ENCODE measurements at places on chromosomes 5 and 9. TPM values are rescaled to one million over a fixed set of nuclear protein-coding genes. Genes with fewer than 3 reads are reported as not detected.

C9orf153 gene
- 7.6 TPM for total RNA-seq

STKLD1 gene
- 1.8 TPM for total RNA-seq

GRCh38 chr5:65830856-65831255, 95.5 kb upstream of the ERBIN start:
- no peak for DNase-seq

GRCh38 chr9:132806723-132807421, 71.2 kb downstream of the AK8 start:
- no peak for DNase-seq

DNA sequence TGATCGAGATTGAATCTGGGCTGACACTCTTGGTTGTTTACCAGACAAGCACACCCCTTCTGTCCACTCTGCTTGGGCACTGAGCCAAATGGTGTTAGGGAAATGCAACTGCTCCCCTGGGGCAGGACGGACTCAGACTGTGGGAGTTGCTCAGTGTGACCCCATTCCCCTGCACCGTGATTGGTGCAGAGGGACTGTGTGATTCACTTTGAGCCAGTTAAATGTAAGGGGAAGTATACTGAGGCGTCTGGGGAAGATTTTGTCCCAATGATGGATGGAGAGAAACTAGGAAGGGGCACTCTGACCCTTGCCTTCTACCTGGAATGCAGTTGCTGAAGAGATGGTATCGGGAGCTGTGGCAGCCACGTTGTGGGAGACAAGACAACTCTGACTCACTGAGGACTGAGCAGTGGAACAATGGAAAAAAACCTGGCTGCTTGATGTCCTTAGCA, 196.0 kb upstream of the ANKRD55 start:
- DNase-seq, result no peak

NKD2 gene
- total RNA-seq, result 9.5 TPM

DNA sequence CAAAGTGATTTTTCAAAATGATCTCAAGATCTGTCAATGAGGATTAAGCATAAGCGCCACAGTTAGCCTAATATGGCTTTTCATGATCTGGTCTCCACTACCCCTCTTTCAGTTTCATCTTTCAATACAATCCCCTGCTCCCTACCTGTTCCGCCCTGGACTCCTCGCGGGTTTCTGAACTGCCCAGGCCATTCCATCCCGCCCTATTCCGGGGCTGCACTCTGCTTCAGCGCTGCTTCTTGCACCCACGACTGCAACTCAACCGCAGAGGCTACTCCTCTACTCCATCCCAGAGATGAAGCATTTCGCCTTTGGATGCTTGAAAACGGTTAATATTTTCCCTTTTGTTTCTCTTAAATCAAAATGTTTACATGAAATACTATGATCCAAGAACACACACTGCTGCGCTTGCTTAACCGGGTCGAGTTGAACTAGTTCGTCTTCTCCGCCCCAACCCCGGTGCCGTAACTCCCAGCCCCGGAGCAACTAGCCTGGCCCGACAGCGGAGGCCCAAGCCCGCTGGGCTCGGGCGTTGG, 716 bp upstream of the OTULIN start:
- DNase-seq, result no peak

ZDHHC11B gene
- 9.3 TPM for total RNA-seq

SYK gene
- 26.4 TPM for total RNA-seq
